ENCODE measurements at places on chromosomes 16 and 17. TPM values are rescaled to one million over a fixed set of nuclear protein-coding genes. Genes with fewer than 3 reads are reported as not detected.
A peak's percentile ranks its signal among the peaks of the same experiment; 100 is the strongest.

DNA sequence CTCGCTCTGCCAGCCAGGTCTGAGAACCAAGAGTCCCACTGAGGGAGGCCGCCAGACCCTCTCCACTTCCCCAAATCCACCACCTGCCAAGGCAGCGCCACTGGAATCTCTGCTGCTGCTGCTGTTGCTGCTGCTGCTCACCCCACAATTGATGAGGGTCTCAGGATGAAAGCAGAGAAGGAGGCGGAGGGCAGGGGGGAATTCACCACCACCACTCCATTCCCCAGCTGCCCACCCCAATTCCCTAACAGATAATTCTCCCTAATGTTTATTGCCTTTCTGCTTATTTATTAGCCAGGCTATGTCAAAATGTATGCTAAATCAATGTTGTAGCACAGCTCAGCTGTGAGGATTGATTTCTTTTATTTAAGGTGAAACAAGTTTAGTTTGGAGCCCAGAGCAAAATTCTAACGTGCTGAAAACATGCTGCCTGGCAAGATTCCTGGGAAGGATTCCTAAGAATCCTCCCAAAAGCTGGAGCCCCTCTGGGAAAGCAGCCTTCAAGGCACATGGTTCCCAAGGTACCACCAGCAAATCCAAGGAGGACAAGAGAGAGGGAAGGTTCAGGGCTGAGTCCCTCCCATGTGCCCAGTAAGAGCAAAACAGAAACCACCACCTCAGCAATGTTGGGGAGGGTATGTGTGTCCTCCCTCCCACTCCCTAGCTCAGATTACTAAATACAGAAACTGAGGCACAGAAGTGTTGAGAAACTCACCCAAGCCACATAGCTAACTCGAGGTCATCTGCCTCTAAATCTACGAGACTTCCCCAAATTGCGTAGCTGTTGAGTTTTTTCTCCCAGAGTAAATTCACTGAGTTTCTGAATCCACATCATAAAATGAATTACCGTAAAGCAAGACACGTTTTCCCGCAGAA is 12.2 kb upstream of the CDH5 start:
- H3K27me3 ChIP-seq = peaks cover 16% of the 10 kb centered on the region
- peak; percentile 52 for DNase-seq
- H3K36me3 ChIP-seq = no peaks in the 10 kb centered on the region
- H3K27ac ChIP-seq = no peak overlapping the region
- H3K4me1 ChIP-seq = peaks cover 20% of the 10 kb centered on the region
- no peak overlapping the region for H3K4me3 ChIP-seq

DNA sequence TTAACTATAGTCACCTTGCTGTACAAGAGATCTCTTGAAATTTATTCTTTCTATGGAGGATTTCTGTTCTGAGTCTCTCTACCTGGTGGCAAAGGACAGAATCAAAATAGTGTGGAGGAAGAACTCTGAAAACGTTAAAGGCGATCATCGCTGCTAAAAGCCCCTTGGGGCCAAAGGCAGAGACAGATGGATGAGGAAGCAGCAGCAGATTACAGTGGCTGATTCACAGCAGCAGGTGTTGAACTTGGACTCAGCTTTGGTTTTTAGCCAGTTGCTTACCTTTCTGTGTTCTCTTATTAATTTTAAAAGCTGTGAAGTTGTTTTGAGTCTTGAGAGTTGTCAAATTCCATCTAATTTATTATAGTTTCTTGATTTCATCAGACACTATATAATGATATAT is 956.1 kb upstream of the GOT2 start:
- no peak for DNase-seq
- no peaks in the 10 kb centered on the region for H3K36me3 ChIP-seq
- no peak overlapping the region for H3K27ac ChIP-seq
- H3K4me3 ChIP-seq = no peak overlapping the region
- no peaks in the 10 kb centered on the region for H3K4me1 ChIP-seq

DNA sequence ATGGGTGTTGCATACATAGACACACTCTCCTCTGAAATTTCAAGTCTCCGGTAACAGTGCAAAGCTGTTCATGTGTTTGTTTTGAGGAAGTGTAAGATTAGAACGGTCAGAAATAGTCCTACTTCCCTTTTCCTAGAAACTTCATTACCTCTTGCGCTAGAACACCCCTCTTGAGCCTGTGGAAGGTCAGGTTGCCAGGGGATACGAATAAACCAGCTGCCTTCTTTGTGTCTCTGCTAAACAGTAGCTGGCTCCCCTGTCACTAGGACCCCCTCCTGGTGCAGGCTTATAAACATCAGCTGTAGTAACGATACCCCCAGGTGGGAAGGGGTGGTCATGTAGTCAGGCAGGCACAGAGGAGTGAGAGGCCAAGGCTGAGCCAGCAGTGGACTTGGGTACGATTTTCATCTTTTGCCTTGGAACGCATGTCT is 113.4 kb upstream of the RCVRN start:
- H3K4me1 ChIP-seq = peaks cover 32% of the 10 kb centered on the region
- H3K4me3 ChIP-seq = no peak overlapping the region
- H3K27ac ChIP-seq = peak overlapping the region; percentile 78
- H3K27me3 ChIP-seq = no peaks in the 10 kb centered on the region
- peaks cover 8% of the 10 kb centered on the region for H3K36me3 ChIP-seq

- DNase-seq = peak; percentile 28
- H3K27me3 ChIP-seq = no peaks in the 10 kb centered on the region
Measured at GRCh38 chr16:47136099-47136842, 7.5 kb downstream of the NETO2 start.

The KRT33B gene
- 0.09 TPM for total RNA-seq

Data from muscle of leg (tissue), 16 donors.